ENCODE measurements at places on chromosomes 13 and 19. TPM values are rescaled to one million over a fixed set of nuclear protein-coding genes. Genes with fewer than 3 reads are reported as not detected.

DNA sequence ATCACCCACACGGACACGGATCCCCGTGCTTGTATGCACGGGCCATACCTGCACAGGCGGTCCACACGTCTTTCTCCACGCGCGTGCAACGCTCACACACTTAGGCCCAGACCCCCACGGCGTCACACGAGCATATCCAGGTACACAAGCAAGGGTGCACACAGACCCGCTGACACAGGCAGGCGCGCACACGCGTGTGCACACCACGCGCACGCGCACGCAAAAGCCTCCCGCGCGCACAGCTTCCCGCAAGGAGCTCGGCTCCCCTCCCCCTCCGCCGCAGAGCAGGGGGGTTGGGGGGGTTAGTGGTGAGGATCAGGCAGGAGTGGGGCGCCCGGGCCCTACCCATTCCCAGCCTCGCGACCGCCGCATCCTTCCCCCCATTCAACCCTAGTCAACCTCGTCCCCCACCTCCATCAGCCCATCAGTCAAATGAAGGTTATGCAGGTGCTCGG is 407 bp downstream of the RAB3A start:
- DNase-seq: peak; percentile 56
- peaks cover 10% of the 10 kb centered on the region for H3K4me1 ChIP-seq
- H3K27me3 ChIP-seq: no peaks in the 10 kb centered on the region
- H3K27ac ChIP-seq: peak overlapping the region; percentile 25
- no peaks in the 10 kb centered on the region for H3K36me3 ChIP-seq

GRCh38 chr13:67635754-67636153 is 405.6 kb upstream of the PCDH9 start:
- no peaks in the 10 kb centered on the region for H3K4me1 ChIP-seq
- no peaks in the 10 kb centered on the region for H3K36me3 ChIP-seq
- no peak overlapping the region for H3K27ac ChIP-seq
- no peak for DNase-seq
- no peaks in the 10 kb centered on the region for H3K27me3 ChIP-seq

Gene EHD2
- total RNA-seq: 17.8 TPM

Gene CBY2
- not detected for total RNA-seq

DNA sequence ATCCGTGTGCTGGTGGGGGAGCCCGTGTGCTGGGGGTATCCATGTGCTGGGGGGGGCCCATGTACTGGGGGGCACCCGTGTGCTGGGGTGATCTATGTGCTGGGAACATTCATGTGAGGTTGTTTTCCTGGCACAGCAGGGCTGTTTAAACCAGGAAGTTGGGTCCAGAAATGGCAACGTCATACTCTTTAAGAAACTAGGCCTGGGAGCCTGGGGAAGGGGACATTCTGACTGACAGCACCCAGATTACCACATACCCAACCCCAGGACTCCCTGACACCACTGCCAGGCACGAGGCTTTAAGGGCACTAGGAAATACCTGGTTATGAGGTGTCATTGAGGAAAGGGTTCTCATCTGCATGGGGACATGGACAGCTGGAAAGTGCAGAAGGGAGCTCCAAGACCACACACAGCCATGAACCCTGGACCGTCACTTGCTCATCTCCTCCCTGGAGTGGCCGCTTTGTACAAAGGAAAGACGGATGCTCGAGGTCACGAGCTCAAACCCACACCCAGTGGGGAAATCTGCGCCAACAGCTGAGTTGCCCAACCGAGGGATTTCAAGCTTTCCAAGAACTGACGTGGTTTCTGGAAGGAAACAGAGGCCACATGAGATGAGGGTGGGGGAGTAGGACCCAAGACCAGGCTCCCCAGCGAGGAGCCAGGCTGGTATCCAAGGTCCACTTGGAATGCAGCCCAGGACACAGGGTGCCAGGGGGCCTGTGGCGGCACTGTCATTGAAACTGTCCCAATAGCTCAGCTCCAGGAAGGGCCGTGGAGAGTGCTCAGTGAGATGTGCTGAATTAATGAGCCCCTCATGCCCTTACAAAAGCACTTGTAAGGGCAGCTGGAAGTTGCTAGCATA is 40.9 kb downstream of the RAB20 start:
- peak overlapping the region; percentile 56 for H3K27ac ChIP-seq
- no peaks in the 10 kb centered on the region for H3K27me3 ChIP-seq

Gene PROSER1
- 22.8 TPM for total RNA-seq
